Activated naive CD4-positive, alpha-beta T cell treated with anti-CD3 and anti-CD28 coated beads, Interleukin-2, amount 50 U/mL, for 72 hours (primary cell): ENCODE measurements at places on chromosomes 1 and 21.

GRCh38 chr1:209500993-209501392, 82.5 kb upstream of the CAMK1G start:
- DNase-seq: no peak

DNA sequence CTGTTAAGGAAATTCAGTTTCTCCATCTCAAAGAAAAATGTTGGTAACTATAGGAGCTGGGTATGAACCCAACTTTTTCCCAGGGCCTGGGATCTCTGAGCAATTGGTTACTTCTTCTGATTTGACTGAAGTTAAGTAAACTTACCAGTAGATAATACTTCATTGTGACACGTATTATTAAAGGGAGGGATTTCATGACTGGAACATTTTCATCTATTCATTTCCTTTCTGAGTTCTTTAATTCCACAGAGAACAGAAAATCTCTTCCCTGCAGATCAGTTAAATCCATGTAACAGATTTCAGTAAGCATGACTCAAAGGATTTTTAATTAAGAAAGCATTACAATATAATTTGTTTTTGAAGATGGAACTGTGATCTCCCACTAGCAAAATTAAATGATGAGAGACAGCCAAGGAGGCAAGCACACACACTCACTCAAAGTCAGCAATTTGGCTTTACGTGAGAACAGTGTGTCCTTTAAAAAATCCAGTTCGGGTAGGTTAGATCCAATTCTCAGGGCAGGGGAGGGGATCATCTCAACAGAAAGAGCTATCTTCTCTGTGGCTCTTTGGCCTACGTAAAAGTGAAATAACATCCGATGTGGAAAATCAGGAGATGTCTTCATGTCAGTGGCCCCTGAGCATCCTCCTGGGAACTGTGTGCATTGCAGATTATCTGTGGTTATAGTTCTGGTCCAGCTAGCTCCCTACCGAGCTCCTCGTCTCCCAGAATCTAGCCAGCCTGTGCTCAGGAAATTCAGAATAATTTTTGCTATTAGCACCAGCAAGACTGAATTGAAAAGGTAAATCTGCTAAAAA, 10.8 kb upstream of the MYOC start:
- no peak for DNase-seq

DNA sequence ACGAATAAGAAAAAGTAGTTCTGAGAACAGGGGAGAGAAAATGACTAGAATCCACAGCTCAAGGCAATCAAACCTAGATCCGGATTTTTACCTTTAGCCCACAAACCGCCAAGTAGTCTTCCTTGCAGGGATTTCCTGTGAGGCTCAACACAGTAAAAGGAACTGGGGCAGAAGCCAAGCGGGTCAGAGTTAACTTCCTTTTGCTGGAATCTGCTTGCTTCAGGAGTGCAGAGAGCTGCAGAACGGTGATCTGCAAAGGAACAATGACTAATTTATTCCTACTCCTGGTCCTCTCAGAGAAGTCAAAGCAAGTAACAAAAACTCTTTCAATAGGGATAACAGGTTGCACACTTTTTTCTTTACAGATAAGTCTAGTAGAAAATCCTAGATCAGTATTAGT, 53.4 kb downstream of the UBR4 start:
- no peak for DNase-seq

DNA sequence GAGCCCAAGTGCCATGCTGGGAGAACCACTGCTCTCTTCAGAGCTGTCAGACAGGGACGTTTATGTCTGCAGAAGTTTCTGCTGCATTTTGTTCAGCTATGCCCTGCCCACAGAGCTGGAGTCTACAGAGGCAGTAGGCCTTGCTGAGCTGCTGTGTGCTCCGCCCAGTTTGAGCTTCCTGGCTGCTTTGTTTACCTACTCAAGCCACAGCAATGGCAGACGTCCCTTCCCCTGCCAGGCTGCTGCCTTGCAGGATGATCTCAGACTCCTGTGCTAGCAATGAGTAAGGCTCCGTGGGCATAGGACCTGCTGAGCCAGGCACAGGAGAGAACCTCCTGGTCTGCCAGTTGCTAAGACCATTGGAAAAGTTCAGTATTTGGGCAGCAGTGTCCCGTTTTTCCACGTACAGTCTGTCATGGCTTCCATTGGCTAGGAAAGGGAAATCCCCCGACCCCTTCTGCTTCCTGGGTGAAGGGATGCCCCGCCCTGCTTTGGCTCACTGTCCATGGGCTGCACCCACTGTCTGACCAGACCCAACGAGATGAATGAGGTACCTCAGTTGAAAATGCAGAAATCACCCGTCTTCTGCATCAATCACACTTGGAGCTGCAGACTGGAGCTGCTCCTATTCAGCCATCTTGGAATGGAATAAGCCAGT, 31.9 kb downstream of the CYP4B1 start:
- DNase-seq: no peak

GRCh38 chr1:18107369-18108298, at the start of gene IGSF21:
Gene IGSF21 (plus strand): TSS chr1:18107798. CDS start chr1:18108129, 331 bp downstream.
- peak; percentile 6 for DNase-seq

- DNase-seq: no peak
These were observed 14.9 kb downstream of the FAAH start for GRCh38 chr1:46409063-46409372.

DNA sequence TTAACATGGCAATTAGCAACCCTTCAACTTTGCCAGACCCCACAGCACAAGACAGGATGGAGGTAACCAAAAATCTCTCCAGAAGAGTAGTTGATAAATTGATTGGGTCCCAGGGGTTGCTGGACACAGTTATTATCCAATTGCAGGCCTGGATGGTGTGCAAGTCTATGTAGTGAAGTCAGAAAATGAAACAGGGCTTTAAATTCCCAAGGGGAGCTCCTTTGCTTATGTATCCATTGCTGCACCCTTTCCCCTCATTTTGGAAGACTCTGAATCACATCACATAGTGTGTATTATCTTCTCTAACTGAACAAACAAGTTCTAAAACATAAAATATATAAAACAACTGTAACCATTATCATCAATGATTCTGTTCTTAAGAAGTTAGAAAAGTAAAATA, 550.2 kb downstream of the LMO4 start:
- DNase-seq: no peak

DNA sequence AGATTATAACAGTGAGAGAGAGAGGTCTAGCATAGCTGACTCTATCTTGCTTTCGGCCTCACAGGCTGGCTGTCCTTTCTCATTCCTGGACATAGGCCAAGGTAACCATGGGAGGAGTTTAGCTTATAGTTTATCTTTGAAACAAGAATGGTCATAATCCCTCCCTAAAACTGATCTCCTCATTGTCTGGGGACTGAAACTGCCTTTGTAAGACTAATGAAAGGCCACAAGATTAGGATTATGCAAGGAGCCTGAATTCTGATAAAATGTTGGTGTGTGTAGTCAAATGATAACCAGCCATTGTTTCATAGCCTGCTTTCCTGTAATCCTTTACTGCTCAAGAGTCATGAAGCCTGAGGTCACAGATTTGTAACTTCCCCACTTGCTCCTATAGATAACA, 131.9 kb upstream of the LYPLAL1 start:
- DNase-seq: no peak

DNA sequence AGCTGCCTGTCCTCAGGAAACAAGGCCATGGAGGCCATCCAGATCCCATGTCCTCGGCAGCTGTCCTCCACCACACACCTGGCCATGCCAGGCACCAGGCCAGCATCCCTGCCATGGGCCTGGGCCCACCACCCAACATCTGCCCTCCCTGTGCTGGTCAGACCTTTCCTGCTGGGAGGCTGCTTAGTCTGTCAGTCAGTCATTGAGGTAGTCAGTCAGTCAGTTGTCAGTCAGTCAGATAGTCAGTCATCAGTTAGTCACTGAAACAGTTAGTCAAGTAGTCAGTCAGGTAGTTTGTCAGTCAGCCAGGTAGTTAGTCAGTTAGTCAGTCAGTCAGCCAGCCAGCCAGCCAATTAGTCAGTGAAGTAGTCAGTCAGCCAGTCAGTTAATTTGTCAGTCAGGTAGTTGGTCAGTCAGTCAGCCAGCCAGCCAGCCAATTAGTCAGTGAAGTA, 17.2 kb downstream of the KRTAP10-1 start:
- no peak for DNase-seq

DNA sequence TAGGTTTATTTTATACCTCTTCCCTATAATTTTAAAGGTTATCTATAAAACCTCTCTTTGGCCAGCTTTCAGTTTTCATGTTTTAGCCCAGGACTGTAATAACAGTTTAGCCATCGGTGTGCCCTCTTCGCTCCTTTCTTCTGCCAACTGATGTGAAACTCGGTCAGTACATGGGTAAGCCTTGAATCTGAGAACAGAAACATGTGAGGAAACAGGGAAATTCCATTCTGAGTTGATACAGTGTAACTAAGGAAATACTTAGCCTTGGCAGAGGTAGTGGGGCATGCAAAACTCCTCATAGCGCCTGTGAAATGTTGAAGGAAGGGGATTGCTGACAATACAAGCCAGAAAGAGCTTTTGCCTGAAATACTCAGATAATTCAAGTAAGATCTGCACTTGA, 465.2 kb downstream of the NCAM2 start:
- DNase-seq: no peak

- peak; percentile 84 for DNase-seq
These were observed 19.4 kb downstream of the HSD11B1 start for GRCh38 chr1:209723756-209724693.

GRCh38 chr1:202713110-202713509, 2.9 kb upstream of the SYT2 start:
- DNase-seq: no peak

DNA sequence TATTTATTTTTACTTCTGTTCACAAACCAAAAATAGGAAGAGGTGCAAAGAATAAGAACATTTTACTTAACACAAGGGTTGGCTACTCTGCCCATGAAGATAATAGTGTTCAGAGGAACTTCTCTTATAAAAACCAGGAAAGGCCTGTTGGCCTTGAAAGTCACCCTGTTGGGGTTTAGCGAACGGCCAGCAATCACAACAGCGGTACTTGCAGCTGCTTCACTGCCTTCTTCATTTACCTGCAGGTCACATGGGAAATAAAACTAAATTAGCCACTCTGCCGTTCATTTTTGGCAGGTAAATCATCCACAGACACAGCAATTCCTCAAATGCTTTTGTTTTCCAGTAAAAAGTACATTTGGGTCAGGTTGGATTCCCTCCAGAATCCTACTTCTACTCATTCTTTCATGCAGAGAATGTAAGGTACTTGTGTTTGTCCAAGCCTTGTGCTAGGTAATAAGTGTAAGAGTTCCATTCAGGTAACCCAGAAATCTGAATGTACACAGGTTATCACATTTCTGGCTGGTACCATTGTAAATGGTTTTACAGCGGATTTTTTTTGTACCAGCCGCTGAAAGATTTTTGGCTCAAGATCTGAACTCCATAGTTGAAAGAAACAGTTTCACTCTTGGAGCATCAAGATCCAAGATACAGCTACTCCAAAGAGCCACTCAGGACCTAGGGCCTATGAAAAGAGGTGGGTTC, 13.1 kb downstream of the SERPINC1 start:
- DNase-seq: no peak

DNA sequence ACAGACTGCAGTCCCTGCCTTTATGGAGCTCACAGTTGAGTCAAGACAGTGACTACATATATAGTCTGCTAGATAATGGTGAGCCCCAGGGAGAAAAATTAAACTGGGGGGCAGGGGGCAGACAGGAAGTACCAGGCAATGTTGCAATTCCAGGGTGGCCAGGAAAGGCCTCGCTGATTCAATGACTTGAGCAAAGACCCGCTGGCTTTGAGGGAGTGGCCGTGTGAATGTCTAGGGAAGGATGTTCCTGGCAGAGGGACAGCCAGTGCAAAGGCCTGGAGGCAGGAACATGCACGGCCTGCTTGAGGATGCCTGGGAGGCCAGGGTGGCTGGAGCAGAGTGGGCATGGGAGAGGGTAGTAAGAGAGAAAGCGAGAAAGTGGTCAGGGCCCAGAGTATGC, 23.0 kb upstream of the EPHA8 start:
- DNase-seq: no peak

DNA sequence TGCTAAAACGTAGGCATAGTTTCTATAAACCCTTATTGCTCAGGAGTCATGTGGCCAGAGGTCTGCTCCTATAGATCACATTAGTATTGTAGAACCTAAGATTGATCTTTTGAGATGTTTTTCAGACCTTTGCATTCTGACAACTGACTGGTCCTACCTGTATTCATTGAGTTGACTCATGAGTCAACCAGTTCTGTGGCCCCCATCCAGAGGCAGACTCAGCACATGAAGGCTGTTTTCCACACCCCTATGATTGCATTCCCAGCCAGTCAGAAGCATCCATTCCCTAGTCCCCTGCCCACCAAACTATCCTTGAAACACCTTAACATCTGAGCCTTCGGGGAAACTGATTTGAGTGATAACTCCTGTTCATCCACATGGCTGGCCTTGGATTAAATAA, 451.7 kb downstream of the SIPA1L2 start:
- DNase-seq: no peak

DNA sequence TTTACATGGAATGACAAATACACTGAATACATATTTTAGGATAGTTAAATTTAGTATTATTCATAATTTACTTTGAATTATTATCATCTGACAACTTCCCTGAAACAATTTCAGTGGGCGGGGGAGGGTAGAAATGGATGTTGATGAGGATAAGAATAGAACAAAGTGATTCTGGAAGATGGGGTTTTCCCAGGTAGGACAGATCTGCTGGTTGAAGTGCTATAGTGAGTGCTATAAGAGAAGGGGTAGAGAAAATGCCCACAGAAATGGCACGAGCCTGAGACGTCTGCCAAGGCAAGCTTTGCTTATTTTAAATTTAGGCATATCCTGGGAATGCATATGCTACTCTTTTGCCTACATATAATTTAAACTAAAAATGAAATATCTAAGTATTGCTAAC, 3.2 kb downstream of the CFH start:
- no peak for DNase-seq

- DNase-seq: no peak
These were observed 38.0 kb upstream of the RGS5 start for GRCh38 chr1:163240705-163241104.

- no peak for DNase-seq
These were observed 40.8 kb downstream of the MCOLN2 start for GRCh38 chr1:84956097-84956496.

DNA sequence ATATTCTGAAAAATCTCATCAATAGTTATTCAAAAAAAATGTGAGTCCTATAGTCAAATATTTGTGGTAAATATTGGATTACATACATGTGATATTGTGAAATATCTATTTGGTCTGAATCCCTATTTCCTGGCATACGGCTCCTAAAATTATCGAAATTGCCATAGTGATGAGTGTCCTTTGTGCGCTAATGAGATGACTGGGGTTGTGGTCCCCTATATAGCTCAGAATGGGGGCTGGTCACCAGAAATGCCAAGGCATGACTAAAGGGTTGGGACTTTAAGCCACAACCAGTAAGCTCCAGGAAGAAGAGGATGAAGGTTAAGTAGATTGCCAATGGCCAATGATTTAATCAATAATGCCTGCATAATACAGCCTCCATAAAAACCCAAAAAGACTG, 610.2 kb upstream of the CHRM3 start:
- no peak for DNase-seq

DNA sequence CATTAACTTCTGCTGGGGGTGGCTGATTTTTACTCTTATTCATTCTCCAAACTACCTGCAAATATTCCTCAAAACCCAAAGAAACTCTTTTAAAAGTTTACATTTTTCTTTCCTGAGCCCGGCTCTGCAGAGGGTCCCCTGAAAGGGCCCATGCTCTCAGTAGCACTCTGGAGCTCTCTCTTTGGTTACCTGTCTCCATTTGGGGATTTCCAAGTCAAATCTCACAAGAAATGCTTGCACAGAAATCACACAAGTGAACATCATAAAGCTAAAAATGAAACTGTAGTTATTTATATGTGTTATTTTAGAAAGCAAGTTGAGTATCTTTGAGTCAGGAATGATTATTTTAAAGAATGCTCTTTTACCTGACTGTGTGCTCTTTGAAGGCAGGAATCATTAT, 174.5 kb upstream of the PLXNA2 start:
- DNase-seq: no peak

GRCh38 chr1:181711820-181712219, 228.5 kb downstream of the CACNA1E start:
- DNase-seq: no peak
